ENCODE measurements at places on chromosomes 3 and 15.

GRCh38 chr3:78129707-78130106 lies 1089.8 kb downstream of the ROBO2 start:
- DNase-seq, result no peak

DNA sequence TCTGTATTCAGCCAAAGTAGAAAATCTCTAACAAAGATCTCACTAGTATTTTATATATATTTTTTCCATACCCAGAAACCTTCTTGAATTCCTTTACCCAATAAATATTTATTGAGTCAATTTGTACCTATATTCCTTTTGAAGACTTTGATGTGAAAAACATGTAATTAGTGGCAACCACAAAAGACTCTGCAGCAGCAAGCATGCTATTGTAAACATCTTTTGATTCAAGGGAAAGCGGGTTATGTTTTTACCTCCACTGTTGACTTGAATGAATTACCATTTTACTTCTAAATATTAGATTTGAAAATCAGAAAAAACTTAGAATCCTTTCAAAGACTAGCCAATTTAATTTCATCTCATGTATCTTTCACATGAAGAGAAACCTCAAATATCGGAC lies 2.4 kb downstream of the GPR15 start:
- DNase-seq, result no peak

GRCh38 chr3:141544697-141545096 lies 57.9 kb downstream of the RASA2 start:
- DNase-seq, result no peak

DNA sequence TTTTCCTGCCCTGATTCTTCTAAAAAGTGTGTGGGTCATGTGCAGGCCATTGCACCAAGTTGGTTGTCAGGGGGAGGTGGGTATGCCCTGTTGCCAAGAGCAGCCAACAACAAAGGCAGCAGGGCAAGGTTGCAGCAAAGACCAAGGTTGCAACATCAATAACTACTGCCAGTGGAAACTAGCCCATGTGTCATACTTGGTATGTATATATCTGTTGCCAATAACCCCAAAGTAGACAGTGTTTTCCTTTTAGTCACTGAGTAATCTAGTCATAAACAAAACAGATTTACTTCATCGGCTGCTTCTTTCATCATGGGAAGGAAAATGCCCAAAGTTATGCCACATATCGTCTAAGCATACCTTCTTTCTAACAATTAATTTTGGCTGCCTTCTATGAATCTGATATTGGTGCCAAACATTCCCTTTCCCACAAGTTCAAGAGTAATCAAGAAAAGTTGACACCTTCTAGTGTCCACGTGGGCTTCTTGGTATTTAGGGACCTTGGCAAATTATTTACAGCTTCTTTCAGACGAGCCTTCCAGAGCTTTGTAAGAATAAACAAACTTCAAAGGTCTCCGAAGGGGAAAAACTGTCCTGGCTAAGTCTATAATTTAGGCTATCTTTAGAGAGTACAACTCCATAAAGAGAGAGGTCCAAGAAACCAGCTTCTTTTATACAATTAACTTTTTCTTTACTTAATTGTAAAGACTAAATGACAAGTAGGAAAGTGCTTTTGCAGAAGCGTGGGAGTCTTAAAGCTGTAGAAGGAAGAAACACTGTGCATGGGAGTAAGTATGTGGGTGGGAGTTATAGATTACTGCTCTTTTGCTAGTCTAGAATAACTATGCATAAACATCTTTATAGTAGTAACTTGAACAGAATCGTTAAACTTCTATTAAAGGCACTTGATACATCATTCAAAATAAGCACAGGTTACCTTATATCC lies 10.0 kb upstream of the MBNL1 start:
- peak; percentile 43 for DNase-seq

DNA sequence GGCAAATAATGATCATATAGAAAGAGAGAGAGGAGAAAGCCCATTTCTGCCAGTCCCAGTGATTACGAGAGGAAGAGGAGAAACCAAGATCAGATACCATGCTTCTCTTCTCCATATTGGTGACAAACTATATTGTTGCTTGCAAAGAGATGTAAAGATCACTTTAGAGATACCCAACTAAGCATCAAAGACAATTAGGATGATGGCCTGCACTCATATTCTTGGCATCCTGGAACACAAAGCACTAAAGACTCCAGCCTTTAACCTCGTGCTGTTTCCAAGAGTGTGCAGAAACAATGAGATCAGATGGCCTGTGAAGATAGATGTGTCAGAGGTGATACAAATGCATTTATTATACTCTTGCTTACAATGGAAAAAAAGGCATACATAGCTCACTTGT lies 170.7 kb upstream of the TP63 start:
- no peak for DNase-seq

DNA sequence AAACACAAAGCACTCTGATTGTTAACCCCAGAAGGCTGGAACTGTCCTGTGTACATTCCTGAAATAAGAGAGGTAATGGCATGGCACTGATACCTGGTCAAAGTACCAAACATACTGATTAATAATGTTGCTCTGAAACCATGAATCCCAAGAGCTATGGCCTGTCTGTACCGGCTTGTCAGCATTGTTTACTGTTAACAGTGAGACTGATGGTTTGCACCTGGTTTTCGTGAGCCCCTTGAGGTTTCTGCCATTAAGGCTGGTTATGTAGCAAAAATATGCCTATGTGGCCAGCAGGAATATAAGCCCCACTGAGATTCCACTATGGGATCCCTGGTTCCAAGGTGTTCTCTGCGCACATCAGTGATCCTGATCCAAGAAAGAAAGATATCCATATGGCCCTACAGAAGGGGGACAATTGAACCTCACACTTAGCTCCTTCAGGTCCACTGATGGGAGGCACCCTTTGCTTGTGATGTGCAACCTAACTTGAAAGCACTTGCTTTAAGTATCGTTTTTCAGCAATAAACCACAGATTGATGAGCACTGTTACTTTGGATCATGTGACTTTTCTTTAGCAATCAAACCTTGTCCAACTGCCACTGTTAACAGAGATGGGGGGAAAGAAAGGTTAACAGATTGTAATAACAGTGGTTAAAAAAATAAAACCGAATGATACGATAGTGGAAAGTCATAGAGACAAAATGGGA lies 65.2 kb downstream of the TBL1XR1 start:
- DNase-seq, result no peak

- no peak for DNase-seq
These were observed 330.9 kb downstream of the SHQ1 start for GRCh38 chr3:72517336-72517735.

DNA sequence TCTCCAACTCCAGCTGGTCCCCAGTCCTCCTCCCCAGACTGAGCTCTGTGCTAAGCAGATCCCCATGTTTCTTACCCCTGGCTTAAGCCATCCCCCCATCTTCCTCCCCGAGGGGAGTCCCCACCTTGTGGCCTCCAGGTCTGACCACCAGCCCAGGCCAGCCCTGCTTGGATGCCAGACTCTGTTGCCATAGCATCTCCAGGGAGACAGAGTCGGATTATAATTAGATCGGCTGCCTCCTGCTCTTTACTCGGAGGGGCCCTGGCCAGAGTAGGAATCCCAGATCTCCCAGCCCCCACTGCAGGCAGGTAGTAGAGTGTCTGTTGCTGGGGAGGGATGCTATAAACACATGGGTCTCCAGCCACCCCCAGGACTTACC lies 2.4 kb downstream of the KLHDC8B start:
- DNase-seq, result no peak

- no peak for DNase-seq
These were observed 84.5 kb downstream of the LRRK1 start for GRCh38 chr15:101003706-101004105.

- DNase-seq, result no peak
These were observed 2.1 kb downstream of the ATP11B start for GRCh38 chr3:182795389-182795782.

GRCh38 chr15:99731336-99732123 lies 1.7 kb downstream of the LYSMD4 start:
- no peak for DNase-seq
